ENCODE measurements at places on chromosomes 6 and 20.

DNA sequence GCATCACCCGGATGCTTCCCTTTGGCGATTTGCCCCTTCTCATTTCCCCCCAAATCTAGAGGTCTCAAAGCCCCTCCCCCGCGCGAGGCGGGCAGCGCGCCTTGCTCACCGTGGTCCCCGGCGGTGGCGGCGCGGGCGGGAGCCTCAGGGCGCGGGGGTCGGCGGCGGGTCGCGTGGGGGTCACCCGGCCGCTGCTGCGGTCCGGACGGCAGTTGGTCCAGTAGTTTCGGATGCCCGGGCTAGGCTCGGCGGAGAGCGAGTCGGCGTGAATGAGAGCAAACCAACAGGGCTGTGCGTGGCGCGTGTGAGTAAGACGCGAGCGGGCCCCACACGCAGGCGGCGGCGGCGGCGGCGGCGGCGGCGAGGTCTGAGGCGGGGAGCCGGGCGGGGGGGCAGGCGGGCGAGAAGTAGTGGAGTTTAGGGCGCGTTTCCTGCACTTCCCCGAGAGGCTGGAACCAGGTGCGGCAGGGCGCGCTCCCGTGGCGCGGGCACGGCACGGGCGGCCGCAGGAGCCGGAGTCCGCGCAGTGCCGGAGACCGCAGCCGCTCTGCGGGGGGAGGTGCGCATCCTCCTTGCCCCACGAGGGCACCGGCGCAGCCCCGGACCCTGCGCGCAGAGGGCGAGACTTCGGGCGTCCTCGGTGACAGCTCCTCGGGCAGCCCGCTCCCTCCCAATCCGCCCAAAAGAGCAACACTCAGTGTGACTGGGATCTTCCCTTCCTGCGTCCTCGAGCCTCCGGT is 567 bp downstream of the HS3ST5 start:
- DNase-seq = peak; percentile 73

DNA sequence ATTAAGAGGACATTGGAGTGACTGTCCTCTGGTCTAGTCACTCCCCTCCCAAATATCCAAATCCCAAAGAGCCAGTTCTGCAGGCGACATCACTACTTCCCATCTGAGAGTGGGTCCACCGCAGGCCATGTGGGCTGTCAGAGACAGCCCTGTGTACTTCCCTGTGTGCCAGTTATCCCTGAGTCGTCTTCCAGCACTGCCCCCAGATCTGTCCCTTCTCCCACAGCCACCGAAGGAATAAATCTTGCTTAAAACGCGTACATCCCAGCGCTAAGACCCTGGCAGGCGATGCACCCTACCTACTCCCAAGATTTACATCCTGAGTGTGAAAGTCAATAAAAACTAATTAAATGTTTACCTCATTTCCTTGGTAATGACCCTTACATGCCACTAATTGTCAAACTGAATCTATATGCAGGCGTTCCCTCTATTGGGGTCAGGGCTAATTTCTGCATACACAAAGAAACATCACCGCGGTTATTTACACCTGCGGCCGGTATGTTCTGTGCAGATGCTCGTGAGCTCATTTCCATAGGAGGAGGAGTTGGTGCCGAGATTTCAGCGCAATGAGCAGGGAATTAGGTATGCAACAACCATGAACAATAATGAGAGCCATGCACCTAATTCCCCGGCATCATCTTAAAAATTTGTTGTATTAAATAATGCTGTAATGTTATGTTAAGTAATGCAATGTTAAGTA is 31.3 kb upstream of the CDH4 start:
- no peak for DNase-seq

DNA sequence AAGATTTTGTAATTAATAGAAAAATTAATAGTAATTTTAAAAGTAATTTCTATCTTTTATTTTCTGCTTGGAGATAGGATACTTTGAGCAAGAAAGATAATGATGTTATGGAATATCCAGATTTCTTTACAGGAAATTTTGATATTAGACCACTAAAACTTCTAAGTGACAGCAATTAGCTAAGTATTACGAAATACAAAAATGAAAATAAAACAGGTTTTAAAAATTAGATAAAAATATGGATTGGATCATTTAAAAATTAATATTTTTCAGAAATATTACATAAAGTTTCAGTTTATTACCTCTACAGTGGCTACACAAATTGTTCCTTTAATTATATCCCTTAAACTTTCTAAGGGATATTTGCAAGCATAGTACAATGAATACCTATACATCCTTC is 4.2 kb upstream of the MYLK4 start:
- no peak for DNase-seq

GRCh38 chr6:2988426-2989331 is 11.0 kb upstream of the NQO2 start:
- DNase-seq = peak; percentile 91

GRCh38 chr6:149711711-149712110 is 6.2 kb downstream of the LATS1 start:
- DNase-seq = no peak

DNA sequence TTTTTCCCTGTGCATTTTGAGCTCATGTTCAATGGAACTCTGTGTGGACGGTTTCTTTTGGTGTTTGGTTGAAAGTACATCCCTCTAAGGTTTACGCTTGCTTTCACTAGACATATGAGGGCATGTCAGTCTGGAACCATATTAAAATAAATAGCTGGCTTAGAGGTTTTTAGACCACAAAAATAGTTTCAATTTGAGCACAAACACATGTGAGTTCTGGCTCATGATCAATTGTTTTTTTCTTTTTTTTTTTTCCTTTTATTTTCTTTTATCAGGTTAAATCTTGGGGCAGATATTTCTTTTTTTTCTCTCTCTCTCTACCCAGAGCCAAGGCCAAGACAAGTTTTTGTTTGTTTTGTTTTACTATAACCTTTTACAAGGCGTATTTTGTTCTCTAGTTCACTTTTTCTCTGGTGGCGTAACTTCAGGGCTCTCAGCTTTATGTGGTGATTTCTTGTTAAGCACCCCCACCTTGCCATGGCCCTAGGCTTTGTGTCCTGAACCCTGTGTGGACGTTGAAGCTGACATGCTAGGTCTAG is 92.9 kb downstream of the SHLD1 start:
- DNase-seq = no peak

DNA sequence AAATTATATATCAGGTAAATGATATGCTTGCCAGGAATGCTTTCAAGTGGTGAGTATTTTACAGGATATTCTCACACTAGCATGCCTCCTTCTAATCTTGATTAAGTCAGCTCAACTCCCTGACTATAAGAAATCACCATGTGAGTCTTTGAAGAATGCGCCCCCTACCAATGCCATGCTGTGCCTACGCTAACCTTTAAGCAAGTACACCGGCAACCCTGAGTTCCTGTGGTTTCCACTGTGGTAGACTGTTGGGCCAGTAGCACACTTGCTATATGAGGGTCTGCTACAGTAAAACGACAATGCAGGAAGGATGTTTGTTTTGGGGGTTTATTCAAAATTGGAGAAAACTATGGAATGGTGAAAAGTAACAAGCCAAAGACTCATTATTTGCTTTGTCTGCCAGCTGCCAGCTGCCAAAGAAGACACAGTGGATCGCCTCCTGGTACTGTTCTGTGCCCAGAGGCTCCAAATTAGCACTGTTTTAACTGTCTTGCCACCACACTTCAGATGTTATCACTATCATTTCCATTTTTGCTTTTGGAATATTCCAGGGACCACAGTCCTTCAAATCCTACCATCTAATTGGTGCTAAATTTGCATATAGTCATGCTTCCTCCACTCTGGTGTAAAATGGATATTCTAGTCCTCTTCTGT is 333.5 kb downstream of the RNGTT start:
- no peak for DNase-seq

DNA sequence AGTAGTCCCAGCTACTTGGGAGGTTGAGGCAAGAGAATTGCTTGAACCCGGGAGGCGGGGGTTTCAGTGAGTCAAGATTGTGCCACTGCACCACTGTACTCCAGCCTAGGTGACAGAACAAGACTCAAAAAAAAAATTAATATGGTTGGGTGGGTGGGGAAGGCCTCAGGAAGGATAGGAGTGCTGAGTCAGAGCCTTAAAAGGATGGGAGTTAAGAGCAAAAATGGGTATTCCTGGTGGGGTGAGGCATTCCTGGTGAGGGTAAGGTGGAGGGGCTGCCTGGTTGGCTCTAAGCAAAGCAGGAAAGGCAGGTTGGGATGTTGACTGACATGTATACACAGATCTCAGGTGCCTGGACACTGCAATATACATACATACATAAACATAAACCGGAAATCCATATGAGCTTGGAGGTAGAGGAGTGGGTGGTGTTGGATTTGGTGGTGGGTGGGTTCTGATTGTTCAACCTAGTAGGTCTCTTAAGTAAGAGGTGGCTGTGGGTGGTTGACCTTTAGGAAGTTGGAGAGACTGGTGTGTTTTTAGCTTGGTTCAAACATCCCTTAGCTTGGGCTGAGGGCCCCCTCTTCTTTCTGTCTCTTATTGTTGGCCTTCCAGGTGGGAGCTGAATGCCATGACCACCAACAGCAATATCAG is 1.2 kb upstream of the RRP36 start:
- DNase-seq = no peak

- DNase-seq = no peak
Measured at GRCh38 chr6:15409301-15410125, 163.6 kb downstream of the JARID2 start.

DNA sequence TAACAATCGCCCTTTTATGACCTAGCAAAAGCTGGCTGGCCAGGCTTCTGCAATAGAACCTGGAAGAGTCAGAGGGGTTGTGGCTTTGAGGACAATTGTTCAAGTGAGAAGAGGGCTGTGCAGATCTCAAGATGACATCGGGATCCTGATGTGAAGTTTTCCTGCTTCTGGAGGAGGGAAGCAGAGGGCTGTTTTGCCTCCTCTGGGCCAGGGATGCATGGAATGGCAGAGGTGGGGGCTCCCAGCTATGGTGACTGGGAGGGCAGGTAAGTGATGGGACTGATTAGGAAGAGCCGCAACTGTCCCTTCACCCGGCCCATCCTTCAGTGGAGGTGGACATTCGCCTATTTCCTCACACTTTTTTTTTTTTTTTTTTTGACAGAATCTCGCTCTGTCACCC is 43.4 kb upstream of the BLCAP start:
- DNase-seq = no peak

GRCh38 chr6:74638412-74638811 is 567.4 kb downstream of the COL12A1 start:
- DNase-seq = no peak

GRCh38 chr6:112343390-112343789 is 3.7 kb upstream of the RFPL4B start:
- no peak for DNase-seq

DNA sequence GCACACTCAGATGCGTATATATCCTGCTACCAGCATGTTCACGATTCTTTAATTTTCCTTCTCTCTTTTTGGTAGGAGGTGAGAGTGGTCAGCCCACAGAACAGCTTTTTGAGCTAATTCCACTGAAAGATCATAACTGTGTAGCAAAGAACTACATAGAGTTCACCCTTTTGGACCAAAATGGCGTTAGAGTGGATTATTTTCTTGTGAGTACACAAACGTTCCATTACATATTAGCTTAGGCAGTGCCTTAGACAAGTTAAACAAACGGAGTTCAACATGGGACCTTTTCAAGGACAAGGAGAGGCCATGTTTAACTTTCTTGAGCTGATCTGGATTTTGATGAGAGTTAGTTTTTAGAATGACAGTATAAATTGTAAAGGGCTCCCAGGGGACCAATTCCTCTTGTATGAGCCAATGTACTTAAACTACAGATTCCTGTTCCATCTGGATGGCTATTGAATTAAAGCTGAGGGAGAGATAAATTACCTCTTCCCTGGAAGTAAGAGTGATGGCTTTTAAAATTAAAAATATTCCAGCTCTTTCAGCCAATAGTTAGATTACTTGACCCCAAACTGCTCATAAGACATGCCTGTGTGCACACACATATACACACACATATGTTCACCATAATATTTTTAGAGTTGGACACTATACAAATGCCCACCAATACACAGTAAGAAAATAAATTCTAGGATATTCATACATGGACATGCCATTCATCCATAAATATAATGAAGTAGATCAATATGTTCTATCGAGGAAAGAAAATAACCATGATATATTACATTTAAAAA is 25.6 kb upstream of the ARMH2 start:
- no peak for DNase-seq

GRCh38 chr6:40383348-40384115 is 203.6 kb downstream of the LRFN2 start:
- no peak for DNase-seq

GRCh38 chr6:39402239-39402751 is 79.8 kb upstream of the KCNK16 start:
- DNase-seq = no peak

DNA sequence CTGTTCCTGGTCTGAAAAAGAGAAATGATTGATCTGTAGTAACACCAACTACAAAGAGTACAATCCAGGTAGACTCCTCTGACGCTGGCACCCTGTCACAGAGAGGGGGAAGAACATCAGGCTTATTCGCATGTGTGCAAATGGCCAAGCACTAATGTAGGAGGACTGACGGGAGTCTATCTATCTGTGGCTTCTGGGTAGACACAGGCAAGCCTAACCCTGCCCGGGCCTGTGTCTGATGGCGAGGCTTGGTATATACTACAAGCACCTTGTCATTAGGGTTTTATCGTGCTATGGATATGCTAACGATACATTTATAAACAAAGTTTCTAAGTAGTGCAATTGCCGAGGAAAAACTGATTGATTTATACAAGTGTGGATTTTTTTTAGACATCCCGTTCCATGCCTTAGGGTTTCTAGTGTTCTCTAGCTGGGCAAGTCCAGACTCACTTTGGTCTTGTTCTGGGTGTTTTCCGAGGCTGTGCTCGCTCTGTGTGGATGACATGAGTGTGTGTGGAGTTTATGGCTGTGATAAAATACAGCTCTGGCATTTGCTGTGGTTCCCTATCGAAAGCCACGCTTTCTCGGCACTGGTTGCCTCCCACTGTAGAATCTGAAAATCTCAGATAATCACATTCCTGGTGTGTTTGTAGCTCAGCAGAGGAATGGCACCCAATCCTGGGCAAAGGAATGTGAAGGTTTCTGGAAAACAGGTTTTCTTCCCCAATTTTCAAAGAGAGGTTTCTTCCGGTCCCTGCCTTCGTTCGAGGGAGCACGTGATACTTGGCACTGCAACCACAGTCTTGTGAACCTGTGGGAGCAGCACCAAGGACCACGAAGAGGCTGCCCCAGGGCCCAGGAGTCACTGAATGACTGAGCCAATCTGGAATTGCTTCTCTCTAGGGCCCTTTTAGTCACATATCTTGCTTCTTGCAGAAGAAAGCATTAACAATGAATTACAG is 67.5 kb upstream of the EDN1 start:
- no peak for DNase-seq

- no peak for DNase-seq
Measured at GRCh38 chr6:143620447-143620846, 57.3 kb upstream of the PHACTR2 start.

DNA sequence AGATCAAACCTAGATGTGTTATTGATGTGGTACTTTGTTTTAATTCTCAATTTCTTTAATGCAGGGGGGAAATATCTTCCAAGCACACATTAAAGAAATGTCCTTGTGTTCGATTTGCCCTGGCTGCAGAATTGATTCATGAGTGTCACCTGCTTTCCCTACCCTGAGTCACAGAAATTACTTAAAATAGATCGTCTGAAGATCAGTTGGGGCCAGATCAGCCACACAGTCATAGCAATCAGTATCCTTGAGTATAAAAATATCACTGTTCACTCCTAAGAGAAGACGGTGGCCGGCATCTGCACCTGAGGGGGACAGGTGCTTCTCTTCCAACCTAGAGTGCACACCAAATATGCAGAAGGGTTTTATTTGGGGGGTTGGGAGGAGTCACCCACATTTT is 115.2 kb upstream of the RIN2 start:
- DNase-seq = no peak
